ENCODE measurements at places on chromosomes 5 and 9. TPM values are rescaled to one million over a fixed set of nuclear protein-coding genes. Genes with fewer than 3 reads are reported as not detected.

TRAF2 gene
- 3.4 TPM for total RNA-seq

OBP2B gene
- total RNA-seq, result 0.98 TPM

SCGB3A2 gene
- total RNA-seq, result not detected

IFNB1 gene
- total RNA-seq, result not detected

DNA sequence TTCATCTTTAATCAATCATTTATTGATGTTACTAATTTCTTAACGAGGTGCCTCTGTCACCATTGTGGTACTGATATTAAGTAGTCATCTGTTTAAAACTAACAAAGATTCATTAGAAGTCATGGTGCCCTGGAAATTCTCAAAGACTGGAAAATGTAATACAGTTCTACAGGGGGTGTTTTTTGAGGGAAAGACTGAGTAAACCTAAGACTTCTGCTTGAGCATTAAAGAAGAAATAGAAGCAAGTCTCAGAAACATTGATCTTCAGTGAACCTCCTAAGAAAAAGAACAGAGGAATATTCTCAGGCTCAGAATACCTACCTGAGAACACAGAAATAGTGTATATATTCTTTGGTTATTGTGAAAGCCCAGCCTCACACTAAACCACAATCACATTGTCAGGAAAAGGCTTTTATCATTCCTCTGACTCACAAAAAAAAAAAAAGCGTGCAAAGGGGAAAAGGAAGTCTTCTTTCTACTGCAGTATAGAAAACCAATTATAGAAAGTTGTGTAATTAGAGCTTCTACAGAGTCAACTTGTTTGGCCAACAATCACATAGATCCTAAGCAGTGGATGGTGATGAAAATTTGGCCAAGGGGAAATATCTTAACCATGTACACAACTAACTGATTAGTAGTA lies 60.8 kb downstream of the HINT1 start:
- no peak for DNase-seq

- DNase-seq, result no peak
These were observed 58.3 kb upstream of the WDR41 start for GRCh38 chr5:77550406-77550805.

CYLC2 gene
- total RNA-seq, result not detected

SPATA31E1 gene
- total RNA-seq, result not detected

GRCh38 chr5:44993286-44993685 lies 184.5 kb downstream of the MRPS30 start:
- no peak for DNase-seq

Measured in breast epithelium (tissue), 4 donors.